ENCODE measurements at places on chromosomes 7 and 10. TPM values are rescaled to one million over a fixed set of nuclear protein-coding genes. Genes with fewer than 3 reads are reported as not detected.

Gene CRPPA
- total RNA-seq = 7.9 TPM

Gene NACAD
- total RNA-seq = 5.5 TPM

Gene TUBAL3
- 0.31 TPM for total RNA-seq

GRCh38 chr7:98288064-98288823 lies 6.8 kb downstream of the BRI3 start:
- no peak for DNase-seq

DNA sequence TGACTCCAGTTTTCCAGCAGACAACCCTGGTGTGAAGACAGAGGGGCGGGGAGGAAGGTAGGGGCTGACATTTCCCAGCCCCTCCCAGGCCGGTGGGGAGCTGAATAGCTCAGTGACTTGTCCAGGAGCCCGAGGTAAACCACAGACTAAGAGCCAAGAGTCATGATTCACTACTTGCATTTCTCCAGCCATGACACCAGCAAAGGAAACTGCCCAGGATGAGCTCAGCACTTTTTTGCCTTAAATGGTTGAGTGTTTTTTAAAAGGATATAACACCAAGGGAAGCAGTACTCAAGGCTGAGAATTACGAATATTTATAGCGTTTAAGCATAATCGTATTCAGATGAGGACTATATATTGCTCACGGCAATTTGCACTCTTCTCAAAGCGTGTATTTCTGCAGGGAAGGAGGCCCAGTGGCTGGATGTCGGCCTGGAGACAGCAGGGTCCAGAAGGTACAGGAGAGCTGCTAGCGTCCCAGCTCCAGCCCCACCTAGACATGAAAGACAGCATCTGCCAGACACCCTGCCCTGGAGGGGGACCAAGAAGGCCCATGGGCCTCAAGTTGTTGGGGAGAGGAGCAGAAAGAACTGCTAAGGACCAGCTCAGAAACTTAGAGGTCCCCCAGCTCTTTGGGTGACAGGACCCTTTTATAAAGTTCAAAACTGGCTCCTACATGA lies 141.4 kb downstream of the GRID1 start:
- DNase-seq = no peak

DNA sequence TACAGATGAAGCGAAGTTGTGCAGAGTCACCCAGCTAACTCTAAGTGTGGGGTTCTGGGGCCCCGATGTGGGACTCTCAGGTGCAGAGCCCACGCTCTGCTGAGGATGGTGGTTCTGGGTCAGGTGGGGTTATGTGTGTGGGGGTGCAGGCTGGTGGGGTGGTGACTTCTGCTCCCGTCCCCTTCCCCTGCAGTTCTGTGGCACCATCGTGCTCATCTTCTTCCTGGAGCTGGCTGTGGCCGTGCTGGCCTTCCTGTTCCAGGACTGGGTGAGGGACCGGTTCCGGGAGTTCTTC lies 28.6 kb upstream of the SH2D4B start:
- DNase-seq = no peak

Data from left cardiac atrium (tissue), 4 donors.